ENCODE measurements at places on chromosomes 5 and 9. TPM values are rescaled to one million over a fixed set of nuclear protein-coding genes. Genes with fewer than 3 reads are reported as not detected.
A peak's percentile ranks its signal among the peaks of the same experiment; 100 is the strongest.

DNA sequence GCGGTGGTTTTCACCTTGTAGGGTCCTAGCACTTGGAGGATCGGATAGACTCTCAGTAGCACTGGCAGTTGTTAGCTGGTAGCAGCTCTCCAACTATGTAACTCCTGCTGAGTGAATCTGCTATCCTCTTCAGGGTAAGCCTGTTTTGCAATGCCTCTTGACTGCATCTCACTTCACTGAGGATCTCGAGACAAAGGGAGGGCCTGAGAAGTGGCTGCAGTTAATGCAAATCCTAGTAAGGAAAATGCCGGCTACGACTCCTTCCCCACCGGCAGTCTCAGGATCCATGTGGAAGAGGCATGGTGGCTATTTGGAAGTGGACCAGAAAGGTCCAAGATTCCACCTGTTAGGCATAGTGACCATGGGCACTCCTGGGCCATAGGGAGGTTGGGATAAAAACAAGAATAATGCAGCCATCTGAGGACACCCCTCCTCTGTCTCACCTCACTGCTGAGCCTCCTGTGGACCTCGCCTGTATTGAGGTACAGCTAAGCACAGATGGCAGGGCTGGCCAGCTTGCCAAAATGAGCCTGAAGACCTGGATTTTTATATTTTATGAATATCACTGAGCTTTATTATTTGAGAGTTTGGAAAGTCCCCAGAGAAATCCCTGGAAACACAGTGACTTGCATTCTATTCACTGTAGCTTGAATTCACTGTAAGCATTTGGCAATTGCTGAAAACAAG lies 146.0 kb downstream of the LIFR start:
- H3K36me3 ChIP-seq: no peaks in the 10 kb centered on the region
- H3K4me1 ChIP-seq: no peaks in the 10 kb centered on the region
- no peak for DNase-seq
- no peak overlapping the region for H3K27ac ChIP-seq

- no peaks in the 10 kb centered on the region for H3K36me3 ChIP-seq
- DNase-seq: no peak
Measured at GRCh38 chr5:135272311-135272805, 126.7 kb downstream of the MACROH2A1 start.

GRCh38 chr5:55994495-55994997 lies at the start of gene IL6ST:
TSS of gene IL6ST (minus strand) at chr5:55994963. CDS start at chr5:55976278, 18,685 bp downstream.
- H3K4me3 ChIP-seq: peak within 1 kb of the TSS; percentile 86
- H3K27me3 ChIP-seq: no peaks in the 10 kb centered on the region
- no peak for DNase-seq
- H3K36me3 ChIP-seq: no peaks in the 10 kb centered on the region

- DNase-seq: no peak
- no peak overlapping the region for H3K4me3 ChIP-seq
- H3K4me1 ChIP-seq: no peaks in the 10 kb centered on the region
- no peak overlapping the region for H3K27ac ChIP-seq
Measured at GRCh38 chr5:93588352-93589151, 5.5 kb downstream of the NR2F1 start.

DNA sequence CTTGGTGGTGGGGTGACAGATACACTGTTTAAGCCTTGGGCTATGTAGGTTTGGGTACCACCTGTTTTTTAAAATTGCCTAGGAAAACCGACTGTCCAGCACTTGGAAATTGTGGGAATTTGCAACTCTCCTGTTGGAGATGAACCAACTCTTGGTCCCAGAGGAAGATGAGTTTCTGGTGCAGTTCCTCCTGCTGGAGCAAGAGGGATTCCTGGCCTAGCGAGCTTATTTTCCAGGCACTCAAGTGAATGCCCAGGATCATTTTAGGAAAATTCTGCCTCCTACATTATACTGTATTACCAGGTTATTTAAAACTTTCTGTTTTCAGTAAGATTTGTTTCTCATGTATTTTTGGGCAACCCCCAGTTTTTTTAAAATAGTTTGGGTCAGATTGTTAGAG lies 33.7 kb downstream of the AP3S1 start:
- no peaks in the 10 kb centered on the region for H3K4me1 ChIP-seq
- no peak overlapping the region for H3K4me3 ChIP-seq
- no peak overlapping the region for H3K27ac ChIP-seq
- H3K36me3 ChIP-seq: peaks cover 3% of the 10 kb centered on the region
- DNase-seq: no peak

DNA sequence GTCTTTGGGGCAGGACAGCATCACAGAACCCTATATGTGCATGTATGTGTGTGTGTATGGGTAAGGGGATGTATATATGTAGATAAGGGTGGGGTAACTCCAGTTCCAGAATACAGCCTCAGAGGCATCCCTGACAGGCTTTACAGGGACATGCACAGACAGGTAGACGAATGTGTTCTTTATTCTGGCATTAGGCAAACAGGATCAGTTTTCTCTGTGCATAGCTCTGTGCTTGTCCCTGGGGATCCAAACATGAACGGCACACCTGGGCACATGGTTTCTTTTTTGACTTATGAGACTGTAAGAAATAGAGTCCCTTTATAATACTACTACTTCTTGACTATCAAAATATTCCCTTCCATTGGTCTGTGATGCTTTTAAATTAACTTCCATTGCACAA lies 120.6 kb downstream of the TRIO start:
- peaks cover 4% of the 10 kb centered on the region for H3K4me1 ChIP-seq
- H3K27me3 ChIP-seq: no peaks in the 10 kb centered on the region
- no peak for DNase-seq
- H3K4me3 ChIP-seq: no peak overlapping the region
- H3K36me3 ChIP-seq: no peaks in the 10 kb centered on the region
- H3K27ac ChIP-seq: peak overlapping the region; percentile 25

- no peak overlapping the region for H3K27ac ChIP-seq
- H3K4me1 ChIP-seq: no peaks in the 10 kb centered on the region
- H3K36me3 ChIP-seq: no peaks in the 10 kb centered on the region
- no peak overlapping the region for H3K4me3 ChIP-seq
- no peak for DNase-seq
Measured at GRCh38 chr5:111930449-111930848, 173.5 kb upstream of the NREP start.

GRCh38 chr5:169013208-169013728 lies 287.7 kb downstream of the SLIT3 start:
- H3K4me1 ChIP-seq: no peaks in the 10 kb centered on the region
- no peak overlapping the region for H3K27ac ChIP-seq
- no peaks in the 10 kb centered on the region for H3K27me3 ChIP-seq
- no peak overlapping the region for H3K4me3 ChIP-seq
- H3K36me3 ChIP-seq: no peaks in the 10 kb centered on the region

DNA sequence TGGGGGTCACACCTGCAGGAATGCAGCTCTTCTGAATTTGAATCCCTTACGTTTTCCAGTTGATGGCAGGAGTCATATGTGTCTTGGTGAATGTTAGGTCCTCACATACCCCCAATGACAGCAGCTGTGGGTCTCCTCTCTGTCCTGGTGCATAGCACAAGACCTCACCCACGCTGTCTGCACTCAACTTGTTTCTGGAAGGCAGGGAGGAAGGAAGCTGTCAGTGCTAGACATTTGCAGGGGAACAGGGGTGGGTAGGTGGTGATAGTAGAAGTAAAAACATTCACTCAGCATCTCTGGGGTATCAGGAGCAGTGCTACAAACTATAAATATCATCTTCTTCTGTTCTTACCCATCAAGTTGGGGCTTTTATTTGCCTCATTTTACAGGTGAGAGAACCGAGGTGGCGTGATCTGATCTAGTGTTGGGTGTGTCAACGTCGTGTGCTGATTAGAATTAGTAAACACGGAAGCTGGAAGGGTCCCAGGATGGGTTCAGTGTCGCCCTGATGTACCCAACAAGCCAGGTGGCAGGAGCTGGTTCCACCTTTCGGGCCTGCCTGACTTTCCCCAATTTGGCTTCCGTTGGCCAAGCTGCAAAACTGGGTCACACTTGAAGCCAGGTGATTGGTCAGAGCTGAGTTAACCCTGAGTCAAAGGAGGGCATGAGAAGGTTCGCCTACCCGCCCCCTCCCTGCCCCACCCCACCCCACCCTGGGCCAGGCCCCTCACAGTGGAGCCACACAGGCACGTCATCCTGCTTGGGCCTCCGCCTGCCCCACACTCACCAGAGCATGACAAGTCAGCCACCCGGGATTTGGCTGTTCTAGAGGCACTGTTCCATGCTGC lies 15.8 kb downstream of the ERGIC1 start:
- H3K4me1 ChIP-seq: no peaks in the 10 kb centered on the region
- no peak overlapping the region for H3K27ac ChIP-seq
- no peaks in the 10 kb centered on the region for H3K27me3 ChIP-seq

UBTD2 gene
- total RNA-seq: 17.0 TPM

PRLR gene
- 3.2 TPM for total RNA-seq

C1QTNF3 gene
- total RNA-seq: 5.6 TPM

FST gene
- total RNA-seq: 6.1 TPM

IFNA21 gene
- total RNA-seq: not detected

SOHLH1 gene
- not detected for total RNA-seq

All from aorta (tissue), 5 donors.